Stimulated activated CD8-positive, alpha-beta memory T cell treated with anti-CD3 and anti-CD28 coated beads, Interleukin-15, amount 100 ng/mL, for 4 hours (primary cell): ENCODE measurements at places on chromosomes 4 and X.

GRCh38 chrX:153799326-153799725 is 4.9 kb downstream of the SSR4 start:
- DNase-seq, result no peak

DNA sequence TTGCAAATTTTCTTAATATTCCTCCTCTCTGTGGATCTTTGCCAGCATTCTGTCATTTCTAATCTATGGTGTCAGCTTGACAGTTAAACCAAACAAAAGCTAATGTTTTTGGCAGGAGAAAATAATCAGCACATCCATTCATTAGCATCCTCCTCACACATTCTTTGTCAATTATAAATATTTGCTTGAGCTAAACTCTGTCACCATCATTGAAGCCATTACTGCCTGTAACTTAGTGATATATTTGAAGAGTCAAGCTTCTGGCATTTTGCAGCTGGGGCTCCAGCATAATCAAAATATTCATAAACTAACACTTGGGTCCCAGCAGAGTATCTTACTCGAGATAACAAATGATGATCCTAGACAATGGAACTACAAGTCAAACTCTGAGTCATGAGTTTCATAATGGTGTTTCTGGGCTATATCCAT is 126.1 kb downstream of the EIF4E start:
- DNase-seq, result no peak

GRCh38 chr4:30262379-30262778 is 457.8 kb upstream of the PCDH7 start:
- DNase-seq, result no peak

DNA sequence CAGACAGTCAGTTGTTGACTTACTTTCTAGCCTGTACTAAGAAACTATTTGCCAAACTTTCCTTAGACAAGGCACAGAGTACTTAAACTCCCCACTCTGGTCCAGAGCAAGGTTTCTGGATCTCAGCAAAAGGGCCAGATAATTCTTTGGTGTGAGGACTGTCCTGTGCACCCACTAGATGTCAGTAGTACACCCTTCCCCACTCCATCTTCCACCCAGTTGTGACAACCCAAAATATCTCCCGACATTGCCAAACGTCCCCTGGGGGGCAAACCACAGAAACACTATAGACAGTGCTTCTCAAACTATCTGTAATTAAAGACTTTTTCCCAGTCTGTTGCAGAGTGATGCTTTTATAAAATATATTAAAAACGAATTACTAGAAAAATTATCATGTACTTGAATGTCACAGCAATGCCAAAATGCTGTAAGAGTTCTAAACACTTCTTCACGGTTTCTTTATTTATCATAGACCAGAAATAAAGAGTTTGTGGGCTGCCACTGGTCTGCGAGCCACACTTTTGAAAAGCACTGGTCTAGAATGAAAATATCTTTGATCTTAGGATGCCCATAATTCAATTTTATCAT is 203.5 kb downstream of the PRDM5 start:
- no peak for DNase-seq

DNA sequence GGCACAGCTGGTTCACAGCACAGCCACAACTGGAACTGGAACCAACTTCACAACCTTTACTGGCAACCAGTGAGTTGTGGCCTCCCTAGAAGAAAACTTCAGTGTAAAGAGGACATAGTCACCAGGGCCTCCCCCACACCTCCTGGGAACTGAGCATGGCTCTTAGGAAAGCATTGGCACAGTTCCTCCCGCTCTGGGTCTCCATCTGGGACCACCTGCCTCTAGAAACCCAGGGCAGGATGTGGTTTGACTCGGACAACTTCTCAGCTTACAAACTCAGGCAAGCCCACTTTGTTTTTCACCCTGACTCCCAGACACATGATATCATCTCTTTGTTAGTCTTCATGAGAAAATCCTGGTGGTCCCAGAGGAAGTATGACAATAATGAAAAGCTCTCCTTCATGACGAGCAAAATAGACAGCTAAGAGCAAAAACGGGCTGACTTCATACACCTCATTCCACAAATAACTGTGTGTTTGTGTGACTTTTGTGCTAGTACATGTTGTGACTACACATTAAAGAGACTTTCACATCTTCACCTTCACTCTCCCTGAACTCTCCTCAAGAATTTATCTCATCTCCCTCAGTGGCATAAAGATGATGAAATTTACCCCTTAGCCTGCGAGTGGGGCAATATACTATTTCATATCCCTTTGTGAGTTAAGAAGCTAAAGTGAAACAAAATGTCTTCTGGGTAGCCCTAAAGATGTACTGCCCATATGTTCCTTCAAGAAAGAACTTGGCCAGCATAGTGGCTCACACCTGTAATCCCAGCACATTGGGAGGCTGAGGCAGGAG is 75.4 kb downstream of the SH3KBP1 start:
- no peak for DNase-seq

- DNase-seq, result no peak
Measured at GRCh38 chr4:4842476-4843441, 16.7 kb upstream of the MSX1 start.

GRCh38 chr4:74397748-74398426 is 32.9 kb downstream of the EREG start:
- DNase-seq, result no peak

- peak; percentile 99 for DNase-seq
Measured at GRCh38 chr4:7068279-7068842, 497 bp upstream of the GRPEL1 start.

DNA sequence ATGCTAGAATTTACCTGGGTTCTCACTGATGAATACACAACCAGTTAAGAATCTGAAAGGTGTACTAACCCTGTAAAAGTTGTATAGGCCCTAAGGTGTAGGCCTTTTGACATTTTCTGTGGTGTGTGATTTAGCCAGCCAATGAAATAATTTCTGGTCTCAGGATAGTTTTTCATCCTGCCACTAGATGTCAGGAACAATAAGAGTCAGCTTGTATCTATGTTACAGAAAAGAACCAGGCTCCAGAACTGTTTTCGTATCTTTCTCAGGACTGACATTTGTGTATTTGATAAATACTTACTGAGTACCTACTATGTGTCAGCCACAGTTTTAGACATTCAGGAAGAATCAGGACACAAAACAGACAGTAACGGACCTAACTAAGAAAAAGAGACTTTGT is 673.6 kb upstream of the TENM3 start:
- no peak for DNase-seq

GRCh38 chr4:77777135-77777807 is 41.9 kb downstream of the CNOT6L start:
- DNase-seq, result no peak

GRCh38 chr4:83217721-83218522 is 66.7 kb downstream of the COQ2 start:
- DNase-seq, result peak; percentile 49

GRCh38 chr4:187477224-187477623 is 518.3 kb upstream of the ZFP42 start:
- DNase-seq, result no peak

DNA sequence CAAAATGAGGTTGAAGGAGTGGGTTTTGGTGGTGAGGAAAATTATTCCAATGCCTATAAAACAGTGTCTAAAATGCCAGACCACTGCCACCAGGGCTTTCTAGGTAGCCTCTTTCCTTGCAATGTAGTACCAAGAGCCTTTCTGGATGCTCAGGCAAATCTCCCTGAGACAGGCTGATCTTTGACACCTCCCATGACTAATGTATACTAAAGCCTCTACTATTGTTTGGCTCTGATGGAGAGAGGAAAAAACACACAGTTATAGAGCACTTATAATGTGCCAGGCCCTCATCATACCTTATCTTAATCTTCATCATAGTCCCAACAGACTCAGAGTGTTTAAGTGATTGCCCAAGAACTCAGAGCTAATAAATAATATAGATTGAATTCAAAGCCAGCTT is 5.8 kb downstream of the MTMR8 start:
- DNase-seq, result no peak

DNA sequence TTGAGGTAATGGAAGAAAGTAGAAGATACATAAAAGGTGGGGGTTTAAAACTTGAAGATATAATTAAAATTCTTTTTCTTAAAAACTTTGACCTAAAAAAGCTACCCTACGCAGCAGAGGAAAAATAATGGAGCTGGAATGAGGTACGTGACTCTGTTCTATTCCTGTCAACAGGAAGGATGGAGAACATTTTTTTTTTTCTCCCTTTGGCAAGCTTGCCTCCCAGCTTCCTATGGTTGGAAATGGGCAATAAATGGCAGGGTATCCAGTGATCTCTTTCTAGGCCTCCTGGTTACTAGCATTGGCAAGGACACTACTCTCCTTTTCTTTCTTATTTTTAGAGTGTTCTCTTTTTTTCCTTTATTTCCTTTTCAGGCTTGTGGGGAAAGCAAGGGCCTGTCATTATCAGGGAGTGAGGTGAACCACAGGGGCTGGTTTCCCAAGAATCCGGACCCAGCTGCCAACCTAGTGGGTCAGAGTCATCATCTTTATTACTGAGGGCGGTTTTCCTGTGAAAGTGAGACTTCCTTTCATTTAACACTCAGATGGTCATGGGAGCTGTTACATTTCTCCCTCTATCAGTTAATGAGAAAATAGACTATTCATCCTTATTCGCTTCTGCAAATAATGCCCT is 224.6 kb downstream of the SPRY1 start:
- DNase-seq, result no peak

GRCh38 chrX:45842207-45842925 is 641.7 kb upstream of the DIPK2B start:
- DNase-seq, result no peak

DNA sequence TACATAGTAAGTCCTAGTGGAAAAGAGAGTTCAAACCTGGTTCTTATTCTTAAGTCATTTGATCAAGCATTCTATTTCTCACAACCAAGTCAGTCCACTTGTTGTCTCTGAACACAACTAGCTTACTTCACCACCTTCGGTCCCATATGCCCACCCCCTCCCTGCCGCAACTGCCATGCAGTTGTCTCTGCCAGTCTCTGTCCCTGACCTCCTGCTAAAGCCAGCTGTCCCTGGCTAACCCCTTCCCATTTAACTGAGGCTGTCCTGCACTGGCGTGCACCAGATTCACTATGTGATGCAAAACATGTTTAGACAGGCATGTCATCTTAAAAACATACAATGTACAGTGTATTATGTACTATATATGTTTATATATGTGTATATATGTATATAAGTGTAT is 12.7 kb downstream of the FRAS1 start:
- DNase-seq, result no peak

DNA sequence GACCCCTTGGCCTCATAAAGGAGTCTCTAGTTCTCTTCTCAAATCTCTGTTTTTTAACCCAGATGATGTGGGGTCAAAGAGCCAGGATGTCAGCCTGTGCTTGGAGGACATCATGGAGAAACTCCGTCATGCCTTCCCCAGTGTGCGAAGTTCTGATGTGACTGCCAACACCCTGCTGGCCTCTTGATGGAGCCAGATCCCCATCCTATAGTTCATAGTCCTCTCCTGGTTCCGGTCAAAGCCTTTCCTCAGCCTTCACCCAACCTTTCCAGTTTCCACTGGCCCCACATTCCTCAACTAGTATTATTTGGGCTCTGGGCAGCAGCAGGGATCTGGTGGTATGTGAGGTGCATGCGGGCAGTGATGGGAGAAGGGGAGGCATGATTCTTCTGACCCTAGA is 30.7 kb downstream of the TAF7L start:
- DNase-seq, result no peak
